ENCODE measurements at places on chromosomes 3 and 15. TPM values are rescaled to one million over a fixed set of nuclear protein-coding genes. Genes with fewer than 3 reads are reported as not detected.

SKOR1 gene
- total RNA-seq, result 1.2 TPM

CCDC54 gene
- not detected for total RNA-seq

MED12L gene
- 2.3 TPM for total RNA-seq

CIDEC gene
- 0.87 TPM for total RNA-seq

IDH3A gene
- 68.3 TPM for total RNA-seq

CCR3 gene
- total RNA-seq, result not detected

DNA sequence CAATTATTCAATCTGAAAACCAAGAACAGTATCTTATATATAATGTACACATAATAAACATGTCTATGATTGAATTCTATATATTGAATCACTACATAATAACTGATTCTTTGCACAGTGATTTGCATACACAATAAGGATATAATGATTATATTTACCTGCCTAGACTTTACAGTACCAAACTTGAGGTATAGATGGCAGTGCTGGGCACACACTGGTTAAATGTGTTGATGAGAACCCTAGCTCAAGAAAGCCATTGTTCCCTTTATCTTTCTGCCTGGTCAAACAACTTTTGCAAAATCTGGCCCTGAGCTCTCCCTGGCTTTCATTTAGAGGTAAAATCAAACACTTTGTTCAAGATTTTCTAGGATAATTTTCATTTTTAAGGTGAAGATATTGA is 697.7 kb downstream of the TUSC7 start:
- no peaks in the 10 kb centered on the region for H3K4me1 ChIP-seq
- H3K36me3 ChIP-seq, result no peaks in the 10 kb centered on the region

DNA sequence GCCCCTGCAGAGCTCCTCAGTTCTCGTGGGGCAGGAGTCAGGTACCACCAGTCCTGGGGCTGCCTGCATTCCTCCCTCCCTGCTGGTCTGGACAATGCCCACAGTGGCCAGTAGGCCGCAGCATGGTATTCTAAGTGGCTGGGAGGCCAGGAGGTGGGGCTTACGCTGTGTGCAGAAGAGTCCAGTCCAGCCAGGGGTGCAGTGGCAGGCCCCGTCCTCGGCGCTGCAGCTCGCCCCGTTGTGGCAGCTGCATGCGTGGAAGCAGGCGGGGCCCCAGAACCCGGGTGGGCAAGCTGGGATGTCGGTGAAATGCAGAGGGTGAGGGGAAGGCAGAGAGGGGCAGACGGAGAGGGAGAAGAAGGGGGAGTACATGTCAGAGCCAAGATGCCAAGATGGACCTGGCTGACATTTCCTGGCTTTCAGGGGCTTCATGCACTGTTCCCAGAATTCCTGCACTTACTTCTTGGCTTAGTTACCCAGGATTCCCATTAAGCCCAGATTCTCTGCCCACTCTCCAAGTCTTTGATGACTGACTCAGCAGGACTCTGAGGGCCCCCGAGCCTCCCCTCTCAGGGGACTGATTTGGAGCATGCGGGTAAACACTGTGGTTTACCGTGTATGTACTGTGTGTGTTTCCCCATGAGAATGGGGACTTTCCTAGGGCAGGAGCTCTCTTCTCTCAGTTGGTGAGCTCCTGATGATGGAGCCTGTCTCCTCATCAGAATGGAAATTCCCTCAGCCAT is 47.5 kb downstream of the RAB11A start:
- H3K4me3 ChIP-seq, result no peak overlapping the region
- H3K27me3 ChIP-seq, result no peaks in the 10 kb centered on the region
- H3K27ac ChIP-seq, result no peak overlapping the region
- DNase-seq, result peak; percentile 62
- H3K36me3 ChIP-seq, result no peaks in the 10 kb centered on the region

- H3K4me3 ChIP-seq, result no peak overlapping the region
- no peaks in the 10 kb centered on the region for H3K4me1 ChIP-seq
- no peaks in the 10 kb centered on the region for H3K36me3 ChIP-seq
- DNase-seq, result no peak
These were observed 147.2 kb downstream of the SLCO3A1 start for GRCh38 chr15:92000709-92001108.

GRCh38 chr15:78695854-78696253 is 54.8 kb upstream of the CHRNB4 start:
- H3K27ac ChIP-seq, result no peak overlapping the region
- H3K4me3 ChIP-seq, result no peak overlapping the region
- DNase-seq, result no peak
- no peaks in the 10 kb centered on the region for H3K4me1 ChIP-seq

DNA sequence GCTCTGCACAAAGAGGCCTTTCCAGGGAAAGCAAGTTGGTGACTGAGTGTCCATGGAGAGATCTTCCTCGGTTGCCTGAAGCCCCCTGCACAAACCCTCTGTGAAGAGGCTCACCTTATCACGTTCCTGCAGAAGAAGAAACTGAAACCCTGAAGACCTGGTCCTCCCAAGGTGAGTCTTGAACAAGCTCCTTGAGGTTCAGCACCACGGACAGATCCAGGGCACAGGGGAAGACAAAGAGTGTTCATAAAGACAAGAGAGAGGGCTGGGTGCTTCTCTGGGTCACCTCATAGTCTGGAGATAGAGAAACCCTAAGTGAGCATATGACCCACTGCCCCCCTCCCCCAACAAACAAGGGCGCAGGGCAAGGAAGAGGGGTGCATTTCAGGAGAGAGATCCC is 21.7 kb upstream of the TBC1D21 start:
- H3K36me3 ChIP-seq, result no peaks in the 10 kb centered on the region
- no peaks in the 10 kb centered on the region for H3K4me1 ChIP-seq
- H3K27me3 ChIP-seq, result no peaks in the 10 kb centered on the region
- no peak overlapping the region for H3K27ac ChIP-seq

DNA sequence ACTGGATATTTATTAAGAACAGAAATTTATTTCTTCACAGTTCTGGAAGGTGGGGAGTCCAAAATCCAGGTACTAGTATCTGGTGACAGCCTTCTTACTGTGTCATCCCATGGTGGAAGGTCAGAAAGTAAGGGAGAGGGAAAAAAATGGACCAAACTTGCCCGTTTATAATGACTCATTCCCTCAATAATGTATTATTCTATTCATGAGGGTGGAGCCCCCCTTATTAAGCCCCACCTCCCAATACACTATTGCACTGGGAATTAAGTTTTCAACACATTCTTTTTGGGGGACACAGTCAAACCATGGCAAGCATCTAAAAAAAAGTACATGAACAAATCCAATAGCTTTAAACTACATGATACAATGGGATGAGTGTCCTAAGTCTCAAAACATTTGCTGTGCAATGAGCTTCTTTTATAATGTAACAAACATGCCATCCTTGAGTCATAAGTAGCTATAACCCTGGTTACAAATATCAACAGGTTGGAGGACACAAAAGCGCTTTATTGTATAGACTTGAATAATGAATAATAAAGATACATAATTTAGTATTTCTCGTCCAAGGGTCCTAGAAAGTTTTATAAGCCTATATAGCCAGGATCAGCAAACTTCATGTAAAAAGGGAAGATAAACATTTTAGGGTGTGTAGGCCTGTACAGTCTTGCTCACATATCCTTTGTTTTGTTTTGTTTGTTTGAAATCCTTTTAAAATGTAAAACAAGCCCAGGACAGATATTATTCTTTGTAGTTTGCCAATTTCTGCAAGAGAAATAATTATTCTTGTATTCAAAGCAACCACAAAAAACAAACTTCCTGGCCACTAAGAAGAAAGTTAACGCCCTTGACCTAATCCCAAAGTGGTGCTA is 160.6 kb upstream of the RAP2B start:
- H3K36me3 ChIP-seq, result no peaks in the 10 kb centered on the region
- DNase-seq, result no peak
- no peaks in the 10 kb centered on the region for H3K4me1 ChIP-seq

GRCh38 chr3:54008744-54009143 is 113.6 kb upstream of the CACNA2D3 start:
- no peak overlapping the region for H3K27ac ChIP-seq
- H3K4me1 ChIP-seq, result no peaks in the 10 kb centered on the region
- no peak for DNase-seq
- no peak overlapping the region for H3K4me3 ChIP-seq

DNA sequence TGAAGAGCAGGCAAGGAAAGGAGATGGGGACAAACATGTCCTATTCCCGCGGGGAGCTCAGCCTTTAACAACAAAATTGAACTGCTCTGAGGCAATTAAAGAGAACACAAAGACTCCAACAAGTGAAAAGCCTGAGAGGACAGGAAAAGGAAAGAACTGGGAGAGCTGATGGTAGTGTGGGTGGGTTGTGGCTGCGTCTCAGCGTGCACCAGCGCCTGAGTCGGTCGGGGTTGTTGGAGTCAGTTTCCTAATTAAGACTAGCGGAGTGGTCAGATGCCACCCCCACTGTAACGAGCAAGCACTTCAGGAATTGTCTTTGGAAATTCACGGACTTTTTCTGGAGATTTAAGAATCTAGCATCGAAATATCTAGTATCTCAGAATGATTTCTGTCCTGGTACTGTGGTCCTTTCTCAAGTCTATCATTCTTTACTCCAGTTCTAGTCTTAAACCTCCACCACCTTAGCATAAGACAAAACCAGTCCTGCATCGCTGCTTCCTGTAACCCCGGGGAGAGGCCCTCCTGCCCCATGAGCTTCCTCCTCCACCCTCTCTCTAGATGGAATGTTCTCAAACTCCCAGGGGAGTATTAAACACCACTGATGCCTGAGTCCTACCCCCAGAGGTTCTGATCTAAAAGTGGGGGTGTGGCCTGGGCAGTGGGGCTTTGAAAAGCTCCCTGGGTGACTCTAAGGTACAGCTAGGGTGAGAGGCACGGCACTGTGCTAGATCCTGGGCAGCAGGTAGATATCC is 104.0 kb downstream of the CYP19A1 start:
- H3K4me3 ChIP-seq, result no peak overlapping the region
- peaks cover 2% of the 10 kb centered on the region for H3K27me3 ChIP-seq
- no peaks in the 10 kb centered on the region for H3K4me1 ChIP-seq
- no peak for DNase-seq
- H3K27ac ChIP-seq, result no peak overlapping the region

DNA sequence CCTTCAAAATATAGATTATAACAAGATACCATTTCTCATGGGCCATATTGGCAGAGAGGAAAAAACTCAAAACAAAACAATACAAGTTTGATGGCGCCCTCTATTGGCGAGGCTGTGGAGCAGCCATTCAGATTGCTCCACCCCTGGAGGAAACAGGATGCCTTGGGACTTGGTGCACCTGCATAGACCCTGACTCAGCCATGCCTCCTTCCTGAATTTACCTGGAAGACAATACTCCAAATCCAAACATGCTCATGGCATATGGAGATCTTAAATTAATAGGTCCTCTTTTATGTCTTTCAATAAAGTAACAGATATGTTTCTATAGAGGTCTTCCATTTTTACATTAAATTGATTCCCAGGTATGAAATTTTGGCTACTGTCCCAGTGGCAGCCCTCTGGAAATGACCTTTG is 90.0 kb downstream of the APBA2 start:
- H3K36me3 ChIP-seq, result no peaks in the 10 kb centered on the region
- H3K27ac ChIP-seq, result no peak overlapping the region
- DNase-seq, result no peak

DNA sequence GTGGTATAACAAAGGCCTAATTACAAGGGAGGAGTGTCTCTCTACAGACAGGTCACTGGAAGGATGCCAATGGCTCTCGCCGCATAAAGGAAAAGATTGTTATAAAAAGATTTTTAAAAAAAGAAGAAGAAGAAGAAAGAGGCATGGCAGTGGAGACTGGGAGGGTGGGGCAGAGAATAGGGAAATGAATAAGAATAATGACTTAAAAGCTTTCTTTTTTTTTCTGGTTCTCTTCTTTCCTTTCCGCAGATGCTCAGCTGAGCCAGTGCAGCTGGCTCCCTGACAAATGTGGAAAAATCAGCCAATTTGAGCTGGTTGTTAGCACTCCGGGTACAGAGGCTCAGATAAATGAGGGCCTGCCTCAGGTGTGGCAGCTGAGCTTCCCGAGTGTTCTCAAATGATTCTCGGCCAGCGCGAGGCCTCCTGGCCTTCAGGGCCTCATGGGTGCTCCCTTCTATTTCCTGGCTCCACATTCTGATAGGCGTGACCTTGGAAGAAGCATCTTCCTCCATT is 234.1 kb downstream of the RORA start:
- H3K27ac ChIP-seq, result no peak overlapping the region
- H3K4me3 ChIP-seq, result no peak overlapping the region
- H3K4me1 ChIP-seq, result no peaks in the 10 kb centered on the region
- no peaks in the 10 kb centered on the region for H3K27me3 ChIP-seq
- no peak for DNase-seq
- no peaks in the 10 kb centered on the region for H3K36me3 ChIP-seq

- no peak overlapping the region for H3K4me3 ChIP-seq
- H3K27me3 ChIP-seq, result no peaks in the 10 kb centered on the region
- no peaks in the 10 kb centered on the region for H3K4me1 ChIP-seq
- no peaks in the 10 kb centered on the region for H3K36me3 ChIP-seq
- H3K27ac ChIP-seq, result no peak overlapping the region
These were observed 187.1 kb downstream of the PDE8A start for GRCh38 chr15:85168642-85169173.

- H3K27ac ChIP-seq, result no peak overlapping the region
- peaks cover 3% of the 10 kb centered on the region for H3K4me1 ChIP-seq
- H3K4me3 ChIP-seq, result no peak overlapping the region
- H3K27me3 ChIP-seq, result no peaks in the 10 kb centered on the region
These were observed 81.5 kb downstream of the CPN2 start for GRCh38 chr3:194269610-194270145.

- H3K27ac ChIP-seq, result no peak overlapping the region
- H3K36me3 ChIP-seq, result no peaks in the 10 kb centered on the region
- no peak for DNase-seq
- H3K4me3 ChIP-seq, result no peak overlapping the region
These were observed 172.7 kb upstream of the PRICKLE2 start for GRCh38 chr3:64398006-64398405.

GRCh38 chr3:98057631-98058030 is 22.5 kb upstream of the GABRR3 start:
- no peak overlapping the region for H3K27ac ChIP-seq
- no peak for DNase-seq
- H3K4me3 ChIP-seq, result no peak overlapping the region
- H3K27me3 ChIP-seq, result no peaks in the 10 kb centered on the region
- H3K4me1 ChIP-seq, result no peaks in the 10 kb centered on the region
